ENCODE measurements at places on chromosomes 7 and 10.

- DNase-seq, result no peak
These were observed 472 bp downstream of the PDAP1 start for GRCh38 chr7:99407872-99408378.

GRCh38 chr10:45374350-45375052 is 485 bp downstream of the ALOX5 start:
- no peak for DNase-seq

DNA sequence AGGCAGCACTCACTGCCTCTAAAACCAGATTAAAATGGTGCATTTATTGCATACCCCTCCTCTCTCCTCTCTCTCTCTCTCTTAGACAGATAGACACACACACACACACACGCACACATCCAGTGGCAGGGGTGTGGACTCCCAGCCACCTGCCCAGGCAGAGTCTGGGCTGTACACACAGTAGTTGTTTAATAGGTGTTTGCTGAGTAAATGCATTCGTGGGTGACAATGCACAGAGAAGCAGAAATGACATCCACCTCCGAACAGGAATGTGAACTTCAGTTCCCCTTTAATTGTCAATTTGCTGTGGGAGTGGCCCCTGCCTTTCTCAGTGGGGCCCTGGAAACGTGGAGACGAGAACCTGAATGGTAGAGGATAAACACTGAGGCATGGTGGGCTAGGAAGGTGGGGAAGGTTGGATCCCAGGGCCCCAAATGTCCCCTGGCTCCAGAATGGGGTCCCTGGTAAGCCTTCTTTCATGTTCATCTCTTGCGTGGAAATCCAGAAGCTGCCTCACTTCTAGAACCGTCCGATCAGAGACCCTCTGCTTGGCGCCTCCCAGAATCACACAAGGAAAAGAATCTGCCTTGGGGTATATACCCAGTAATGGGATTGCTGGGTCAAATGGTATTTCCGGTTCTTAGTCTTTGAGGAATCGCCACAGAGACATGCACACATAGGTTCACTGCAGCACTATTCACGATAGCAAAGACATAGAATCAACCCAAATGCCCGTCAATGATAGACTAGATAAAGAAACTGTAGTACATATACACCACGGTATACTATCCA is 58.5 kb upstream of the ECHDC3 start:
- no peak for DNase-seq

GRCh38 chr7:123819001-123819400 is 26.0 kb upstream of the HYAL4 start:
- no peak for DNase-seq

DNA sequence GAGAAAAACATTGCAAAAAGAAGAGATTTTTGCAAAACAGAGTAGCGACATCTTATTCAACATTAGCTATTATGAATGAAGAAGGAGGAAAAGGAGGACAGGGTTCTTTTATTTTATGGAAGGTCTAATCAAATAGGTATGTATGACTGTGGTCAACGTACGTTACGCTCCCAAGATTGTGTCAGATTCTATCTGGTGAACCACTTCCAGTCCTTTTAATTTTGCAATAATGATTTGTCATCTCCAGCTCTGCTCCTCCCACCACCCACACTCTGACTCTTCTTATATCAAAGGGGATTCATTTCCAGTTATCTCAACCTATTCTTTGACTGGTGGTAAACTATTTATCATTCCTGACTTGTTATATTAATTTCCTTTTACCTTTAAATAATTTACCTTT is 259.9 kb downstream of the CACNA2D1 start:
- DNase-seq, result no peak

DNA sequence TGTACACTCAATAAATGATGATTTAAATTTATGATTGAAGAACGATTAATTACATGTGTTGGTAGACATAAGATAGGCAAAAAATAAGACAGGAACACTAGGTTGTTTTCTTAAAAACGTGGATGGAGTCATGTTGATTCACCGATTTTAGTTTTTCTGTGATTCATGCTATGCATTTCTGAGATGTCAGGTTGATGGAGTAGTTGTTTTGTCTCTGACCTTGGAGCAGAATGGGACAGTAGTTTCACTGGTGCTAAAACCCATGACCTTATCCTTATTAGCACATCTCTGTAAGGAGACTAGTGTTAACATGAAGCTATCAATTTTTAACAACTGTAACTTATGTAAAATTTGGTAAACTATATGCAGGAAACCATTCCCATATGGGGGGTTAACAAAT is 611.6 kb upstream of the FZD8 start:
- DNase-seq, result no peak

- peak; percentile 26 for DNase-seq
These were observed 4.8 kb downstream of the ELOVL3 start for GRCh38 chr10:102230861-102231356.

- DNase-seq, result no peak
These were observed 5.7 kb upstream of the WDR86 start for GRCh38 chr7:151415375-151416105.

DNA sequence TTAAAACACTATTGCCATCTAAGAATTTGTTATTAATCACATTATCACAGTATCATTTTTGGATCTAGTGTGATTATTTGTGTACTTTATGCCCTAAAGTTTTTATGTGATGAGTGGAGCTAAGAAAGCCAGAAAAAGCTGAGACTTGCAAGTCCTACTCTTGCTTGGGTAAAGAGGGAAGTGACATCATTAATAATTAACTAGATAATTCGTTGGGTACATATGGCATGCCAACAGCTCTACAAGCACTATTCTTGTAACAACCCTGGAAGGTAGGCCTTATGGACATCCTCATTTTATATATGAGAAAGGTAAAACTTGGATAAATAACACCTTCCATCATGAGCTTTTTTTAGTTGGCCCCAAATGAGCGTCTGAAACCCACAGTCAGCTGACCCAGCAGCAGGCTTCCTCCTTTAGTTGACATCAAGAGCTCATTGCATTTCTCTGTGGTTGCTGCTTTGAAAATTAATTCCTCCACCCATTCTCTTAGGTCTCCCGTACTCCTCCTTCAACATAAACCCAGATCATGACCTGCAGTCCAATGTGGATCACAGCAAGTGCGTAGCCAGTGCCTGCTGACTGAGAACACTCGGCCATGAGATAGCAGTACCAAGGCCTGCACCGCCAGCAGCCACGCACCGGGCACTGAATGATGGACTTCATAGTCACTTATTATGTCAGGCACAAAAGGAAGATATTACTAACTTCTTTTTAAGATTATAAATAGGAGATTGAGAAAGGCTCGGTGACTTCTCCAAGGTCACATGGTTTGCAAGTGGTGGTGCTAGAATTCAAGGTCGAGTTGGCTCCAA is 292.0 kb upstream of the AOAH start:
- no peak for DNase-seq

DNA sequence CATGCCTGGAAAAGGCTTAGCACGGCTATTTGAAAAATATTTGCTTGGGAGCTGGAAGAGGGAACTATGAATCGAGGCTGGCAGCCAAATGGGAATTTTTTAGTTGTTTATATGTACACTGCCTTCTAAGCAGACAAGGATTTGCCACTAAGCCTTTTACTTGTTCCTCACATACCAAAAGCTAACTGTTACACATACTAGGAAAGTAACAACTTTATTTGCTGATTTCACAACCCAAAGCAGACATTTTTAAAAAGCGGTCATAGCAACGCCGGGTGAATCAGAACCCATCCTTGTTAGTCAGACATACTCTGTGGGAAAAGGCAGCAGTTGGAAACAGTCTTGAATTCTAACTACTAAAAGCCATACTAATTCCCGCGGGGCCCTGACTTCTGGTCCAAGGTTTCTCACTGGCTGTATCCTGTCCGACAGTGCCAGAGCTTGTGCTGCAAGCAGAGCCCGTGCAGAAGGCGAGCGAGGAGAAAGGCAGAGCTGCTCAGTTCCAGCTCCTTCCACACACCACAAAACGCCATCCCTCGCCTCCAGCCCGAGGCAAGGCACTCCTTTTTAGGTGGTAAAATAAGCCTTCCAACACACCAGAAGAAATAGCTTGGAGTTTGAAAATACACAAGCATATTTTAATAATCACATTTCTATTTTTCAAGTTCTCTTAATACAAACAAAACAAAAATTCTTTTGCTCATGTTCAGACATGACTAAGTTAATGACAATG is 89.2 kb downstream of the RNF216 start:
- DNase-seq, result no peak

- no peak for DNase-seq
These were observed 55.8 kb downstream of the PIK3AP1 start for GRCh38 chr10:96664563-96664962.

DNA sequence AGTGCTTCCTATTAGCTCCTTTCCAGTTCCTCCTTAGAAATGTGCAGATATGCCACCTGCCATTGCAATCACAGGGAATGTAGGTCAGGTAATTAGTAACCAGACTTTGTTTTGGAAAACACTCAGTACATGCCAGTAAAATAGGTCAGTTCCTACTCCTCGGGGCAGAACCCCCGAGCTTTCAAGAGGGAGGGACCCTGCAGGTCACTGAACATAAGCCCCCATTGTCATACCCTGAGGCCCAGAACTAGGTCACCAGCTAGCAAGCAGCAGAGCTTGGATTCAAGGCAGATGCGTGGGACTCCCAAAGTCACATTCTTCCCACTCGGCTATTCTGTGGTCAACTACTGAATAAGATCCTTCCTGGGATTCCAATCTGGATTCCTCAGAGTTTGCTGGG is 104.8 kb downstream of the PPP1R3C start:
- DNase-seq, result no peak

DNA sequence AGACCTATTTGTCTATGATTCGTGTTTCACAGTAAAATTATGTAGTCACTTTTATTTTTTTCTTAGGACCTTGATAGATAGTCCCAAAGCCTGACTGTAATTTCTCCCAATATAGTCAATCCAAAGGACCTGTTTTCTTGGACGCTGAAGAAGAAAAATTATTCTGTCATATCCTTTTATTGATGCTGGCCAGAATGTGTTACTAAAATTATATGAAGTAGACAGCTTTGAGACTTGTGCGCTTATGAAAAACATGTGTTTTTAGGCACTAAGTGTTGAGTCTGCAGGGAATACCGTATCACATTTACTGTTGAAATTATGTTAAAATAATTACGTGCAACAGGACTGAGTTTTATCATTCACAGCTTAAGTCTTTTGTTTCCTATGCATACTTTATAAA is 17.9 kb downstream of the TES start:
- no peak for DNase-seq

- DNase-seq, result no peak
These were observed 10.2 kb downstream of the ALKBH4 start for GRCh38 chr7:102454468-102454867.

GRCh38 chr10:130875897-130876472 is 435.5 kb downstream of the TCERG1L start:
- DNase-seq, result no peak

GRCh38 chr10:80487791-80488538 is 33.9 kb downstream of the TSPAN14 start:
- DNase-seq, result peak; percentile 42

- peak; percentile 48 for DNase-seq
These were observed 593 bp downstream of the CDK13 start for GRCh38 chr7:39950473-39951225.
